ENCODE measurements at places on chromosomes 1 and 21.

GRCh38 chr1:28577052-28577678, 14.9 kb upstream of the RAB42 start:
- peak; percentile 58 for DNase-seq

- peak; percentile 14 for DNase-seq
These were observed 47.5 kb upstream of the EEIG2 start for GRCh38 chr1:108512239-108513043.

GRCh38 chr1:230273141-230273710, 152.9 kb downstream of the PGBD5 start:
- DNase-seq: no peak

- DNase-seq: peak; percentile 32
These were observed 6.3 kb downstream of the CDKN2C start for GRCh38 chr1:50976111-50976889.

DNA sequence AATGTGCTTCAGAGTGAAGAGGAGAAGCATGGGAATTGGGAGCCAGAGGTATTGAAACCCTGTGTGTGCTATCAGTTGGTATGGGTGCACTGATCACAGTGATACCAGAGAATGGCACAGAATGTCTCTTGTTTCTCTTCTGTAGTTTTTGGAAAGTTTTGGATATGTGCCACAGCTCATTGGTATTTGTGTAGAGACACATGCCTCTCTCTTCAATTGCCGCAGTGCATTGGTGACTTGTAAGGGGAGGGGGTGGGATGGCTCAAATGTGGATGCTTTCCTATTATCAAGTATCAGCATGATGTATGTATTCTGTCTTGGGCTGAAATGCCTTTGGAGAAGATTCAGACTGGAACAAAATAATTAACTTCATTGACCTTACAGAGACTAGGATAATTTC, 101.0 kb downstream of the HMCN1 start:
- DNase-seq: no peak

- no peak for DNase-seq
These were observed 3.5 kb downstream of the ARPC5 start for GRCh38 chr1:183632114-183632513.

DNA sequence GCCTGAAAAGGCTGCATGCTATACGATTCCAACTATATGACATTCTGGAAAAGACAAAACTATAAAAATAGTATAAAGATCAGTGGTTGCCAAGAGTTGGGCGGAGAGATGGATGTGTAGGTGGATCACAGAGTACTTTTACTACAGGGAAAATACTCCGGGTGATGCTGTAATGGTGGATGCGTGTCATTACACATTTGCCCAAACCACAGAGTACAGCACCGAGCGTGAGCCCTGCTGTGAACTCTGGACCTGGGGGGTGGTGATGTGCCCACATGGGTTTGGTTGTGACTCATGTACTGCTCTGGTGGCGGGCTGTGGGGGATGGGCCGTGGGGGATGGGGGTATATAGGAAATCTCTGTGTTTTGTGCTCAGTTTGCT, 162.7 kb upstream of the COL6A1 start:
- DNase-seq: peak; percentile 60

DNA sequence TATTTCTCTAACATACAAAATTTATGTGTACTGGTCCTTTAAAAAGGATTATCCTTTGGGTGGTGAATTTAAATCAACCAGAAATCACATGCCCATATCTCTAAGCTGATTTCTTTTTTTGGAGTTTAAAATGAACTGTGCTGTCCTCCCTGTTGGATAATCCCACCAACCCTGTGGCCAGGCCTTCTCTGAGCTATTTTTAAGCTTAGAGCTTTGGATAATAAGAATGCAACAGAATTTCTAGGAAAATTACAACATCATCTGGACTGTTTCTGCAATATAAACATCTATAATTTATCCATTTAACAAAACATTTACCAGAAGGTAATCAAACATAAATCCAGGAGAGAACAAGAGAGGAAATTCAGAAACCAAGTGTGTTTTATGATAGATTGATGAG, 88.3 kb downstream of the LRRC40 start:
- no peak for DNase-seq

DNA sequence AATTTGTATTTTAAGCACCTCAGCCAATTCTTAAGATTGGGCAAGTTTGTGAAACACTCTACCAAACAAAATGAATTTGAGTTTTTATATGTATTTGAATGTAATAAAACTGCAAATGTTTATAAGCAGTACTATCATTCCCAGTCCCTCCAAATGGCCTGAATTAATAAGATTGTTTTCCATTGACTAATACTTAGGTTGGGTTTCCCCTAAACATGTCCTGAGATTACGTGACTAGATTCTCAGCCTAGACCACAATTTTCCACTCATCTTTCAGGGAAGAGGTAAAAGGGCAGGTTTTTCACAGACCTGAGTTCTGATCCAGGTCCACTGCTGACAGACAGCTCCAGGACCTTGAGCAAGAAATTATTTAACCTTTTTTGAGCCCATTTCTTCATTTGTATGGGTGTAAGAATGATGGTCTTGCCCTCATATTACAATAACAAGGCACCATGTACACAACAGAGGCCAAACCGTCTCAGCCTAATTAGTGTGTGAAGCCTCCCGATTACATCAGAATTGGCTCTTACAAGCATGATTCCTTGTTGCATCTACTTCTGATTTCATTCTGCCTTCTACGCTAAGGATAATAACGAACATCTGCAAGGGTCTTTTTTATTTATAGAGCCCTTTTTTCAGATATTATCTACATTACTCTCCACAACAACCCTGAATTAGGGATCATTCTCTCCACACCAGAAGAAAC, 51.2 kb downstream of the BEND5 start:
- no peak for DNase-seq

DNA sequence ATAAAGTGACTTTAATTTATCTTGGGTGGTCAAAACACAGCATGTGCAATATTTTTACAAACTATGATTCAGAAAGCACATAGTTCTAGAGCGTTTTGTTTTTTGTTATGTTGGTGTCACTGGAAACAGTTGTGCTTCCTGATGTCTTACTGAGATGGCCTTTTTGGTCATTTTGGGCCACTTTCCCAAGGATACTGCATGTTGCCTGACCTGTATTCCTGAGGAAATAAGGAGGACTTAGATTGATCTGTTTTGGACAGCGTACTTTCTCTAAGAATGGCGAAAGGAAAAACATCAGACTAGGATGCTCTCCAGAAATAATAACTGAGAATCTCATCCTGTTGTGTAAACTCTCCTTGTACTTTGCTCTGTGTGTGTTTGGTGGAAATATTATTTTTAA, 451.2 kb downstream of the USP25 start:
- DNase-seq: no peak

GRCh38 chr1:58622571-58622970, 45.5 kb upstream of the TACSTD2 start:
- no peak for DNase-seq

DNA sequence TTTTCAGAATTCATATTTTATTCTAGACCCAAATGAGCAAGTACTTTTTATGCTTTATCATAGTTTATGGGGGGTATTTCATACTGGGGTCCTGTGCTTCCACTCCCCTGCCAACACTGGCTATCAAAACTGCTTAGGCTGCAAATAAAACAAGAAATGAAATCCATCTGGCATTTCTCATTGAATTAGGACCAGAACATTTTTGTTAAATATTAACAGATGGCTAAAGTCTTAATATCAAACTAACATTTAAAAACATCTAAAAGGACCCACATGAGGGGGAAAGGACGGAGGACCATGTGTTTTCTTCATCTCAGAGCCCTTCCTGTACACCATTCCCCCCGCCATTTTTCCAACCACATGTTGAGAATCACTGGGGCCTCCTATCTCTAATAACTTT, 167.5 kb upstream of the C1orf105 start:
- DNase-seq: no peak

- no peak for DNase-seq
These were observed 54.5 kb upstream of the ATP2B4 start for GRCh38 chr1:203572134-203572625.

DNA sequence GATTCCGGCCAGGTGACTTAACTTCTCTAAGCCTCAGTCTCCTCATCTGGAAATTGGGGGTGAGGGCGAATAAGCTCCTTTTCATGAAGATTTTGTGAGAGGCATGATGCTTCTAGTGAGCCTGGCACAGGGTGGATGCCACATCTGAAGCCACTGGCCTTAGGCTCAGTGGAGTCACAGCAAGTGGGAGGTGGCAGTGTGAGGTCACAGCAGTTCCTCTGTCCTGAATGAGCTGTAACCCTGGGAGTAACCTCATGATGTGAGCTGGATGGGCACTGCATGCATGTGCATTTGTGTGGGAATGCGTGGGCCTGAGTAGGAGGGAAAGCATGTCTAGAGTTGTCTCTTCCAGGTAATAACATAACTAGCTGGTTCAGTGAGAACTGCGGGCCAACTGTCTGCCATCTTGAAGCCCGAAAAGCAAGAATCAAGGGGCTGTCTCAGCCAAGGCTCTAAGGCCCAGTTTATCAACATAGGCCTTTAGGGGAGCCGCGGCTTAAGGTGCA, 27.0 kb upstream of the HTR1D start:
- DNase-seq: no peak

DNA sequence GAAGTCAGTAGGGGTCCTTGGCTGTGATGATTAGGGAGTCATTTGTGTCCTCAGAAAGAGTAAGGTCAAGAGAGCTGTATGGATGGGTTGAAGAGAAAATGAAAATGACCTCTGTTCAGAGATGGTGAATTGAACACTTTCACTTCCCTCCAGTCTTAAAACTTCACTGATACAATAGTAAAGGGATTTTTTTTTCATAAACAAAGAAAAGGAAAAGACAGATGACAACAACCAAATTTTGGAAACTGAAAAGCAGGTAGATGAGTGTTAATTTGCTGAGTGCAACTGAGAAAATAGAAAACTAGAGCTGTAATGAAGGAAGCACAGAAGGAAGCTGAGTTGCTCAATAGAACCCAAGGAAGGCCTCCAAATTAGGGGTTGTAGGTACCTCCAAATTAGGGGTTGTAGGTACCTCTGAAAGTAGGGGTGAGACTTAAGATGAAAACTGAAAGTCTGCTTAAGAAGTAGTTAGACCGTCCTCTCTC, 14.8 kb upstream of the S1PR1 start:
- no peak for DNase-seq

DNA sequence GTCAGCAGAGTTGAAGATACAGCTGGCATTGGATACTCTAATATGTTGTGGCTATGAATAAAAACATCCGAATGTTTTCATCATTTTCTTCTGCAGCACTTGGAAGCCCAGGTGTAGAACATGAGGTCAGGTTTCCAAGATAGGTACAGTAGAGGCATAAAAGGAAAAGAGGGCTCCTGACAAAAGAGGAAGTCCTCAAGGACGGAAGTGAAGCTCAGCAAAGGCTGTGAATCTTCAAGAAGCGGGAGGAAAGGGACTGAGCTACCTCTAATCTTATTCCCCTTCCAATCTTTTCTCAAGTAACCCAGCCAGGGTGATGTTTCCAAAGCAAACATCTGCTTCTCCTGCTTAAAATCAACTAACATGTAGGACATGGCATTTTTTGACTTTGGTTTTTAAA, 4.4 kb upstream of the PIK3C2B start:
- DNase-seq: no peak

GRCh38 chr1:64161357-64161941, 42.0 kb upstream of the UBE2U start:
- DNase-seq: no peak

DNA sequence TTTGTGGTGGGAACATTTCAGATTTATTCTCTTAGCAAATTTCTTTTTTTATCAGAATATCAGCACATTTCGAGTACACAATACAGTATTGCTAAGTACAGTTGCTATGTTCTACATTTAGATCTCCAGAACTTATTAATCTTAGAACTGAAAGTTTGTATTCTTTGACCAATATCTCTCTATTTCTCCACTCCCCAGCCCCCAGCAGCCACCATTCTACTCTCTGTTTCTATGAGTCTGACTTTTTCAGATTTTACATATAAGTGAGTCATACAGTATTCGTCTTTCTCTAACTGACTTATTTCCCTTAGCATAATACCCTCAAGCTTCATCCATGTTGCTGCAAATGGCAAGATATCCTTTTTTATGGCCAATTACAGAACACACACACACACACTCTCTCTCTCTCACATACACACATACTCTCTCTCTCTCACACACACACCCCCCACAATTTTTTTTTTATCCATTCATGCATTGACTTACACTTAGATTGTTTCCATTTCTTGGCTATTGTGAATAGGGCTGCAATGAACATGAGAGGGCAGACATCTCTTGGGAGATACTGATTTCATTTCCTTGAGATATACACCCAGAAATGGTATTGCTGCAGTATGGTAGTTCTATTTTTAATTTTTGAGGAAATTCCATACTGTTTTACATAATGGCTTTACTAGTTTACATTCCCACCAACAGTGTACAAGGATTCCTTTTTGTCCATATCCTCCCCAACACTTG, 15.7 kb downstream of the RPTN start:
- peak; percentile 47 for DNase-seq

DNA sequence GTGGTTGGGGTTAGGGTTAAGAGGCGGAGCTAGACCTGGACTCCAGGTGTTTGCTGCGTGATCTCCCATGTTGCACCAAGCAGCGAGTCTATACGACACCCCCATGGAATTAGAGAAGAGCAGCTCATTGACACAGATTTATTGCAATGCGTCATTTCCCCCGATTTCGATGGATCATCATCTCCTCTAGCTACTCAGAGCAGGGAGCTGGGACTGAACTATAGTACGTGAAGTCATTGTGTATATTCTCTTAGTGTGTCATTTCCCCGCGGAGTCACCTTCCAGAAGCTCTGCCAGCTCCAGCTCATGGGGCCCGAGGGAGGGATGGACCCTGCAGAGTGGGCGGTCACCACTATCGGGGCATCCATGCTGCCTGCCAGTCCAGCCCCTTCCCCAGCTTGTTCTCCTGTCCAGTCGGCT, 7.5 kb upstream of the C2CD2 start:
- peak; percentile 95 for DNase-seq

DNA sequence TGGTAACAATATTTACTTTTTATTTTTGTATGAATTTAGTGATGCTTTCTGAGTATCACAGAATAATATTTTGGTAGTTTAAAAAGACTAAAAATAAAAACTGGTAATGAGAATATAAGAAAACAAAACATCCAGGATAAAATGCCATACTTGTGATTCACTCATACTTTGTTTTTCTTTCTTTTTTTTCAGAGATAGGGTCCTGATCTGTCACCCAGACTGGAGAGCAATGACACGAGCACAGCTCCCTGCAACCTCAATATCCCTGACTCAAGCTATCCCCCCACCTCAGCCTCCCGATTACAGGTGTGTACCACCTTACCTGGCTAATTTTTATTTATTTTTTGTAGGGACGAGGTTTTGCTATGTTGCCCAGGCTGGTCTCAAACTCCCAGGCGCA, 64.2 kb upstream of the ADAM30 start:
- DNase-seq: no peak
